IMR-90 (cell line): ENCODE measurements at places on chromosomes 2 and 18. TPM values are rescaled to one million over a fixed set of nuclear protein-coding genes. Genes with fewer than 3 reads are reported as not detected.

The SP5 gene
- not detected in 2 replicates for total RNA-seq

DNA sequence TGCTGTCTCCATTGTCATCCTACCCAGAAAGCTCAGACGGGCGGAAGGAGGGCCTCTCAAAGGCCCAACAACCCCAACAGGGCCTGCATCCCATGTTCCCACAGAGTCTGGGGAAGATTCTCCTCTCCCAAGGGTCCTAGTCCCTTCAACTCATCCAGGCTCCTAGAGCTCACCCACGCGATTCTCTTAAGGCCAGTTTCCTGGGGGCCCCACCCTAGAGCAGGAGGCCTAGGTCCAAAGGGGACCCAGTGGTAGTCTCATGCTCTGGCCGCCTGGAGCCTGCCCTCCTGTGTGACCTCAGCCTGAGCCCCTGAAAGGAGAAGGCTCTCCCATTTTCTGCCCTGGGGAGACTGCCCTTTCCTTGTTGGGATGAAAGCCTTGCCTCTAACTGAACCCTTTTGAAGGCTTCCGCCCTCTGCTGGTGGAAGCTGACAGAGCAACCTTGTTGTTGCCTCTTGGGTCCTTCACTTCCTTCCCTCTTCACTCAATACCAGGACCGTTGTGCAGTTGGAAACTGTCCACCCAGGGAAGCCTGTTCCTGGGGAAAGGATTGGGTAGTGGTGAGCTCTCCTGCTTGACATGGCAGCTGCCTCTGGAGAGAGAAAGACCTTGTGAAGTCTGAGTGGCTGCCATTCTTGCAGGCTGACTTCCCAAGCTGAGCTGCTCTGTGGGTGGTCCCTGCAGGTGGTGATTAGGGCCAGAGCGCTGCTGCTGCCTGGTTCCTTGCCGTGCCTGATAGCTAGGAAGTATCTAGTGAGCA, 86.0 kb upstream of the ALPP start:
- no peaks in the 10 kb centered on the region for H3K27me3 ChIP-seq
- H3K36me3 ChIP-seq, result no peaks in the 10 kb centered on the region
- H3K4me1 ChIP-seq, result peaks cover 1% of the 10 kb centered on the region; the same call in 1 of the 2 replicates
- H3K27ac ChIP-seq, result no peak overlapping the region

DNA sequence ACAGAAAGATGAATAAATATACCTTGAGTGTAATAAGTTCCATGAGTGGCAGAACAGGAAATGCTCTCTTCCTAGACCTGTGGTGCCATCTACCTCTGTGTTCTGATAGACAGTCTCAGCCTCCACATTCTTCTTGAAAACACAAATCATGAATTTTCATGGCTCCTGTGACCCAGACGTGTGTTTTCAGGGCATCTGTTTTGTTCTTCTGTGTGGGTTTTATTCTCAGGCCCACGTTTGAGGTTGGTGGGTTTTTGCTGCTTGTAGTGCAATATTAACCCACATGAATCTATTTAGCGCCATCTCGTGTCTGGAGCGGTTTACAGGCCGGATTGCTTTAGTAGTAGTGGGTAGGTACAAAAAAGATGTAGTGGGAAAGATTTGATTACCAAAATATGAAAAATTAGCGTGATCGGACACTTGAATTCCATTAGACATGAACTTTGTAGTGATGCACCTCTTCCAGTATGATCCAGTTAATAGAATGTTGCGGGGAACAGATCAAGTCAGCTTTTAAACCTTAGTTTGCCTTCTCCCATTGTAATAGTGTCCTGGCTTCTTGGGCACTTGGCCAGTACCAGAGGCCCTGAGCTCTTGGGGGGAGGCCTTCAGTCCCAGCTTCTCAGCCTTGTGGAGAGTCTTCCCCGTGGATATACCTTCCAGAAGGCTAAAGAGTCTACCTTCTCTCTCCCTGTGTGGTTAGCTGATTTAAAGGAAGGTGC, 256.5 kb downstream of the TPGS2 start:
- peak; percentile 49 for DNase-seq
- H3K4me1 ChIP-seq, result peaks cover 2% of the 10 kb centered on the region; the same call in 1 of the 2 replicates
- no peak overlapping the region for H3K27ac ChIP-seq

DNA sequence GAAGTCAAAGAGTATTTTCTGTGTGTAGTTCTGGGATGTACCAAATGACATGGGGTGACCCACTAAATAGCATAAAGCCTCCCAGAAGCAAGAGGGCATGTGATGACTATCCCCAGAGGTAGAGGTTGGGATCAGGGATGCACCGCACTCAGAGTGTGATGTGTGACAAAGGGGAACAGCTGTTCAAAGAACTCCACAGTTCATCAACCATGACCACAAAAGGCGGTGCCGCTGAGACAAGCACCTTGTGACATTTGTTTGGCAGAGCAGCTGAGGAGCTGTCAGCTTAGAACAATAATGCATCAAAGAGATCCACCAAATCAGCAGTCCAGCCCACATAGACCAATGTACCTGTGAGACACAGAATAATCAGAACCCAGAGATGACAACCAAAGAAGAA, 81.3 kb downstream of the VWC2L start:
- no peak for DNase-seq
- H3K27ac ChIP-seq, result no peak overlapping the region
- H3K4me3 ChIP-seq, result no peak overlapping the region
- no peaks in the 10 kb centered on the region for H3K4me1 ChIP-seq
- H3K36me3 ChIP-seq, result no peaks in the 10 kb centered on the region

GRCh38 chr2:240300261-240300821, 135.1 kb upstream of the GPC1 start:
- H3K4me1 ChIP-seq, result no peaks in the 10 kb centered on the region
- no peak overlapping the region for H3K4me3 ChIP-seq
- DNase-seq, result no peak
- no peak overlapping the region for H3K27ac ChIP-seq
- no peaks in the 10 kb centered on the region for H3K36me3 ChIP-seq

GRCh38 chr2:195534971-195535370, 122.1 kb upstream of the SLC39A10 start:
- H3K27ac ChIP-seq, result no peak overlapping the region
- DNase-seq, result no peak
- H3K4me1 ChIP-seq, result peaks cover 11% of the 10 kb centered on the region
- H3K4me3 ChIP-seq, result no peak overlapping the region
- no peaks in the 10 kb centered on the region for H3K36me3 ChIP-seq
- H3K27me3 ChIP-seq, result no peaks in the 10 kb centered on the region

The CERS6 gene
- total RNA-seq, result 5.7 and 9.4 TPM in 2 replicates

DNA sequence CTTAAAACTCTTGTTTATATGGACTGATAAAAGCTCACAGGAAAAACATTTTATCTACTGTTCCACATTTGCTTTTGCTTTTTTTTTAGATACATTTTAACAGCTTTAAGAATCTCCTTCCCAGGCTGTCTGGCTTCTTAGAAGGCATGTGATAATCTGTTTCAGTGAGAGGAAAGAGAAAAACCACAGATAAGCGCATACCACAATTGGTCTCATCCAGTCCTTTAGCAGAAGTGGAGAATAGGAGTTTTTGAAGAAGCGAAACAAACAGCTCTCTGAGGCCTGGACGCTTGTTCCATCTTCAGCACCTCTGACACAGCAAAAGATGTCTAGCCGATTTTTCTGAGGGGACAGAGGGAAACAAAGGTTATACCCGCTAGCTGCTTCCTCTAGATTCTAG, 37.6 kb downstream of the RMC1 start:
- no peaks in the 10 kb centered on the region for H3K27me3 ChIP-seq
- H3K4me3 ChIP-seq, result no peak overlapping the region
- peaks cover 63% of the 10 kb centered on the region for H3K36me3 ChIP-seq

DNA sequence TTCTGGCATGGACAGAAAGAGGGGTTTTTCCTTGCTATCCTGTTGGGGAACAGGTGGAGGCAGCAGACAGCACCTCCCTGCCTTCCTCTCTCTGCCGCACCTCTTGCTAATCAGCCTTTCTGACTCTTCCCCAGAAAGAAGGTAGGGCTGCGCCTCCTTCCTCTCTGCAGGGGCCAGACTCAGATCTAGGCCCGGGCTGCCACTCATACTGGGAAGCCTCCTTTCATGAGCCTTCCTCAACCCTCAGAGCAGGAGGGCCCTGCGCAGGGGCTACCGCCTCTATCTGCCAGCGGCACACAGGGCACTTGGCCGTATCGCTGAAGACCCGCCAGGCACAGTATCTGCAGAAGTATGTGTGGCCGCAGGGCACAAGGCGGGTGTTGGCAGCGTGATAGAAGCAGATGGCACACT, 7.1 kb downstream of the NEURL3 start:
- DNase-seq, result no peak
- no peaks in the 10 kb centered on the region for H3K4me1 ChIP-seq
- H3K27ac ChIP-seq, result no peak overlapping the region
- H3K4me3 ChIP-seq, result no peak overlapping the region
- H3K36me3 ChIP-seq, result no peaks in the 10 kb centered on the region

The MAL gene
- not detected in 2 replicates for total RNA-seq

The CROCC2 gene
- not detected in 2 replicates for total RNA-seq

DNA sequence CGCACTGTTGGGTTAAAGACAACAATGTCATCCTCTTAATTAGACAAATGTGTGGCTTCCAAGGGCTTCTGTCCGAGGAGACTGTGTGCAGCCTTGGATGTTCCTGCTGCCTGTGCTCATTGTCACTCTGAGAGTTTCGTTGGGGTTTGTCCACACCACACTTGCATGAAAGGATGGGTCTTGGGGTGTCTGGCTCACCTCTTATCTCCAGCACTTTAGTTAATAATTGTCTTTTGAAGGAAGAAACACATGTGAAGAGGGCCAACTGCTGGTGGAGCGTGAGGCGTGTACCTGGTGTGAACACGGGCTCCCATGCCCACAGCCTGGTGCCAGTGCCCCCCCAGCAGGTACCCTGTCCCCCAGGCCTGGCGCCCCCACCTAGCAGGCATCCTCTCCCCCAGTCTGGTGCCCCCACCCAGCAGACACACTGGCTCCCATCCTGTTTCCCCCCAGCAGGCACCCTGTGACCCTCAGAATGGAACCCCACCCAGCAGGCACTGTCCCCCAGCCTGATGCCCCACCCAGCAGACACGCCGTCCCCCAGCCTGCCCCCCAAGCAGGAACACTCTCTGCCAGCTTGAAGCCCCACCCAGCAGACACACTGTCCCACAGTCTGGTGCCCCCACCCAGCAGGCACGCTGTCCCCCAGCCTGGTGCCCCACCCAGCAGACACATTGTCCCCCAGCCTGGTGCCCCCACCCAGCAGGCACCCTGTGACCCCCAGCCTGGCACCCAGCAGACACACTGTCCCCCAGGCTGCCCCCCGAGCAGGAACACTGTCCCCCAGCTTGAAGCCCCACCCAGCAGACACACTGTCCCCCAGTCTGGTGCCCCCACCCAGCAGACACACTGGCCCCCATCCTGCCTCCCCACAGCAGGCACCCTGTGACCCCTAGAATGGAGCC, 96.3 kb upstream of the TMEM18 start:
- H3K27me3 ChIP-seq, result no peaks in the 10 kb centered on the region
- H3K27ac ChIP-seq, result no peak overlapping the region
- H3K36me3 ChIP-seq, result no peaks in the 10 kb centered on the region
- H3K4me1 ChIP-seq, result no peaks in the 10 kb centered on the region

- no peak overlapping the region for H3K27ac ChIP-seq
- DNase-seq, result peak; percentile 25
- H3K4me1 ChIP-seq, result no peaks in the 10 kb centered on the region
- peaks cover 27% of the 10 kb centered on the region for H3K27me3 ChIP-seq
- no peaks in the 10 kb centered on the region for H3K36me3 ChIP-seq
These were observed 82.2 kb downstream of the CELF4 start for GRCh38 chr18:37483221-37483971.

DNA sequence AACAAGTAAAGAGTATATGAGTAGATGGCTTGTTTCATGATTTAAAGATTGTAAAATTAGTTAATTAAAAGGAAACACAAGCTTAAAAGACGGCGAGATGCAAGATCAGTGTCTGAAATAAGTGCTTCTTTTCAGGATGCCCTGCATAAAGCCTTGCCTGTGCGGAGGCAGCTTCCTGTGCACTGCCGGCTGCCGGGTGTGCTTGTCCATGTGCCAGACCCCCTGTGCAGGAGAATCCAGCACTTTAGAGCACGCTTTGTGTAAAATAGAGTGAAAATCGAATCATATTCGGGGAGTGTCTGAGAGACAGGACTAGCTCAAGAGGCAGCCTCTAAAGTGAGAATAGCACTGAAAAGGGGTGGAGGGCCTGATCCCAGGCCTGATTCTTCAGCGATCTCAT, 154.7 kb downstream of the CHST9 start:
- no peaks in the 10 kb centered on the region for H3K4me1 ChIP-seq
- no peaks in the 10 kb centered on the region for H3K27me3 ChIP-seq
- DNase-seq, result no peak
- H3K4me3 ChIP-seq, result no peak overlapping the region

DNA sequence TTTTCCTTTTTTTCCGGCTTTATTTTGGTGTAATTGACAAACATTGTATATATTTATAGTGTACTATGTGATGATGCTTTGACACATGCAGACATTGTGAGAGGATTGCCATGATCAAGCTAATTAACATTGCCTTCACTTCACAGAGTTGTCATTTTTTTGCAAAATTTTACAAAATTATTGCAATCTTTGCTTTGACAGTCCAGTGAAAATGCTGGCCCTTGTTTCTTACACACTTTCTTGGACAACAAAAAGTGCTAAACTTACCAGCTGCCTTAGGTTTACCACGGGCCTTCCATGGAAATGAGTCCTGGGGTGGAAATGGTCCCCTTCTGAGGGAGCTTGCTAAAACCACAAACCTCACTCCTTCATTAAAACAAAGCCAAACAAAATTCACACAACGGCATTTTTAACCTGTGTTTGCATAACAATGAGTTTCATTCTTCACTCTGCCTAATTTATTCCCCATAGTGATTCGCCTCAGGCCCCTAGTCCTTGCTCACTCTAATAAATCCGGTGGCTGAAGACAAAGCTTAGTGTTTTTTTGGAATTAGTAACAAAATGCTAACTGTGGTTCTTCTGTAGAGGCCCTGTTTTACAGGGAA, 32.2 kb downstream of the LINC00305 start:
- H3K36me3 ChIP-seq, result no peaks in the 10 kb centered on the region
- H3K4me3 ChIP-seq, result no peak overlapping the region
- H3K27me3 ChIP-seq, result no peaks in the 10 kb centered on the region
- no peaks in the 10 kb centered on the region for H3K4me1 ChIP-seq
- no peak for DNase-seq

- peak overlapping the region; percentile 50 for H3K27ac ChIP-seq
- DNase-seq, result peak; percentile 37
- H3K4me1 ChIP-seq, result peaks cover 14% of the 10 kb centered on the region
- no peaks in the 10 kb centered on the region for H3K36me3 ChIP-seq
- no peak overlapping the region for H3K4me3 ChIP-seq
These were observed 254.4 kb downstream of the ZNF521 start for GRCh38 chr18:25097569-25098056.

GRCh38 chr2:238494573-238494961, 67.8 kb downstream of the ASB1 start:
- H3K36me3 ChIP-seq, result no peaks in the 10 kb centered on the region
- no peak for DNase-seq
- H3K4me1 ChIP-seq, result no peaks in the 10 kb centered on the region
- peaks cover 4% of the 10 kb centered on the region; the same call in 1 of the 2 replicates for H3K27me3 ChIP-seq
- no peak overlapping the region for H3K4me3 ChIP-seq
- H3K27ac ChIP-seq, result no peak overlapping the region

GRCh38 chr2:159616286-159616701, at the start of gene BAZ2B:
Gene BAZ2B, minus strand, starts transcription at chr2:159616548. Its CDS starts 137,829 bp downstream, at chr2:159478719.
- peak within 1 kb of the TSS; percentile 98 for H3K27ac ChIP-seq
- H3K27me3 ChIP-seq, result no peaks in the 10 kb centered on the region
- peak; percentile 88 for DNase-seq
- no peaks in the 10 kb centered on the region for H3K36me3 ChIP-seq
- H3K4me1 ChIP-seq, result no peaks in the 10 kb centered on the region; the same call in 1 of the 2 replicates

GRCh38 chr2:197869041-197869440, 64.6 kb downstream of the PLCL1 start:
- H3K36me3 ChIP-seq, result no peaks in the 10 kb centered on the region
- H3K27me3 ChIP-seq, result no peaks in the 10 kb centered on the region
- DNase-seq, result no peak
- no peak overlapping the region for H3K27ac ChIP-seq
- H3K4me1 ChIP-seq, result peaks cover 3% of the 10 kb centered on the region
- no peak overlapping the region for H3K4me3 ChIP-seq

The IL1RL1 gene
- under 0.01 TPM in 2 replicates for total RNA-seq
